ENCODE measurements at places on chromosomes 16 and 17.
A peak's percentile ranks its signal among the peaks of the same experiment; 100 is the strongest.

- DNase-seq, result no peak
These were observed 320.8 kb downstream of the SLC39A11 start for GRCh38 chr17:72771734-72772133.

- no peak for DNase-seq
These were observed 201.6 kb upstream of the C17orf78 start for GRCh38 chr17:37174205-37174604.

DNA sequence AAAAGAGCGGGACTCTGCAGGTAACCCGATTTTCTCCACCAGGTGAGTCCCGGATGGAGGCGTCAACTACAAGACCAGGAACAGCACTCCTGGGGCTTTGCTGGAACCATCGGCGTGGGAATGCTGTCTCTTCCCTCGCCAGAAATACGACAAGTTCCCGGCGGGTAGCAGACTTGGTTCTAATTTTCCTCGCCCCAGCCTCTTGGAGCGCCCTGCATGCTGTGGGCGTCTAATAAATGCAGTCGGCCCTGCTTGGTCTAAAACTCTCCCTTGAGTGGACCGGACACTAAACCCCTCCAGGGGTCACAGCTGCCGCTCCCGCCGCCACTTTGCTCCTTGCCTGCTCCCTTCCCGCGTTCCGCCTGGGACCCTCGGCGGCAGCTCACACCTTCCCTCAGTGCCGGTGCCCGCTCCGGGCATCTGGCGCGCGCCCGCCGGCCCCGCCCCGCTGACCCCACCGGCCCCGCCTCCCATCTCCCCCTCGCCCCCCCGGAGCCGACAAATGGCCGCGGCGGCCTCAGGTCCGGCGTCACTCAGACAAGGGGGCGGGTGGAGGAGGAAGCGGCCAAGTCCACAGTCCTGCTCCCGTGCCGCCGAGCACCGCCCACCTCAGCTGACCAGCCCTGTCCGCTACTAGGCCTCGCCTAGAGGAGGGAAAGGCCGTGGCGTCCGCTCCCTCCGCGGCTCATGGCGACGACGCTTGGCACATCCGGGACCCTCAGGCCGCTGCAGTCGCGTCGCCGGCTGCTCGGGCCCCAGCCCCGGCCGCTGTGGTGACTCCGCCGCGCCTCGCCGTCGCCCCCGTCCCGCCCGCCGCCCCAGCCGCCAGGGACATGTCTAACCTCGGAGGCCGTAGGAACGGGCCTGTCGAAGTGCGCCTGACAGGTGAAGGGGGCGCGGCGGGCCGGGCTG is 65.8 kb downstream of the KPNA2 start:
- peak; percentile 60 for DNase-seq

- DNase-seq, result no peak
These were observed 161.1 kb downstream of the STX8 start for GRCh38 chr17:9414471-9414870.

DNA sequence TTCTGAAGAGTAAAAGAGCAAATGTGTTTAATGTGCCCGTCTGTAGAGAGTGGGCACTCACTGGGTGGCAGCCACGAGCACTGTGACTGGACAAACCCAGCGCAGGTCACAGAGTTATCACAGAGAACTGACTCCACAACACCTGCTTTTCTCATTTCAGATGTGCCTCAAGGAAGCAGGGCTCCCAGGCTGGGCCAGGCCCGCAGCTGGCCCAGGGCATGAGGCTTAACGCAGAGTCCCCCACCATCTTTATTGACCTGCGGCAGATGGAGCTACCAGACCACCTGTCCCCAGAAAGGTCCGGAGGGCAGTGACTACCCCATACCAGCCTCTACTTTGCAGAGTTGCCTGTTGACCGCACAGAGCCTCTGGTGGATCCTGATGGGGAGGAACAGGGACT is 11.9 kb downstream of the DNAAF8 start:
- DNase-seq, result no peak

GRCh38 chr16:27676839-27677238 is 126.9 kb downstream of the KATNIP start:
- no peak for DNase-seq

Data from activated naive CD4-positive, alpha-beta T cell treated with anti-CD3 and anti-CD28 coated beads, Interleukin-2, amount 50 U/mL, for 72 hours (primary cell).